ENCODE measurements at places on chromosomes 3 and 15. TPM values are rescaled to one million over a fixed set of nuclear protein-coding genes. Genes with fewer than 3 reads are reported as not detected.

P2RY14 gene
- polyA plus RNA-seq, result 0.47 TPM

AGBL1 gene
- not detected for polyA plus RNA-seq

GP9 gene
- not detected for polyA plus RNA-seq

CFAP44 gene
- 9.7 TPM for polyA plus RNA-seq

GRCh38 chr3:17320266-17320665 is 422.2 kb downstream of the TBC1D5 start:
- DNase-seq, result no peak

GRCh38 chr15:58724466-58724865 is 25.0 kb downstream of the ADAM10 start:
- no peak for DNase-seq

DNA sequence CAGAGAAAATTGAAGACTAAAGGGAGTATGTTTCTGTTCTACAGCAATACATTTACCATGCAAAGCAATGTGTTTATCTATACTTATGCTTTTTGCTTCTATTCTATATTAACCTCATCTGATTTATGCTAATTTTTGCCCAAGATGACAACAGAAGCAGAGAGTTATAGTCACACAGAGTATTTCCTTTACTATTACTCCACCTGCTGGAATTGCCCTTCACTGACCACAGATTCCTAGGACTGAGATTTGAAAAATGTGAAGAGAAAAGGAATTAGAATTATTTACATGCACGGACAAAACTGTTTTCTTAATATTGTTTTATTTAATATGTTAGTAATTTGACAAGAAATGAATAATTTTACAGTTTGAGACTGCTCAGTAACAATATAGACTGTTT is 745.6 kb downstream of the VGLL3 start:
- DNase-seq, result no peak

GRCh38 chr3:116314476-116314875 is 130.8 kb downstream of the LSAMP start:
- DNase-seq, result no peak

DNA sequence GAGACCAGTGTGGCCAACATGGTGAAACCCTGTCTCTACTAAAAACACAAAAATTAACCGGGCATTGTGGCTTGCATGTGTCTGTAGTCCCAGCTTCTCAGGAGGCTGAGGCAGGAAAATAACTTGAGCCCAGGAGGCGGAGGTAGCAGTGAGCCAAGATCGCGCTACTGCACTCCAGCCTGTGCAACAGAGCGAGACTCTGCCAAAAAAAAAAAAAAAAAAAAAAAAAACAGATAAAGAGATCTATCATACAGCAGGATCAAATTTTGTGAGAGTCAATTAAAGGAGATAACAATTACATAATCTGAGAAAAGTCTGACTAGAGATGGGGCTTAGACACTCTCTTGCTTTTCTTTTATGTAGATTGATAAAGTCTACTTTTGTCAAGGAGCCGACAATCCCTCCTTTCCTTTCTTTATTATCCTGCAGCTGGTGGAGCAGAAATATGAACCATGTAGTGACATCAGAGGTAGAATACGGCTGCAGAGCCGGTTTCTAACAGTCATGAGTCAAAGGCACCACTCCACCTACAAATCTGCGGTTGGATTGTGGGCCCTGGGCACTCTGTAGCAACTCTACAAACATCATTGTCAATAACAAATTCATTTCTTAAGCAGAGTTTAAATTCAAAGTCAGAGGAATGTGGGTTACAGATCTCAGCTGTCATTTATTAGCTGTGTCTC is 9.0 kb downstream of the C2CD4A start:
- peak; percentile 39 for DNase-seq

GRCh38 chr3:71441217-71441924 is 142.2 kb downstream of the FOXP1 start:
- no peak for DNase-seq

GRCh38 chr15:74322558-74323180 is 44.8 kb downstream of the CYP11A1 start:
- peak; percentile 63 for DNase-seq

GRCh38 chr15:36323615-36324014 is 255.8 kb upstream of the CDIN1 start:
- no peak for DNase-seq

DNA sequence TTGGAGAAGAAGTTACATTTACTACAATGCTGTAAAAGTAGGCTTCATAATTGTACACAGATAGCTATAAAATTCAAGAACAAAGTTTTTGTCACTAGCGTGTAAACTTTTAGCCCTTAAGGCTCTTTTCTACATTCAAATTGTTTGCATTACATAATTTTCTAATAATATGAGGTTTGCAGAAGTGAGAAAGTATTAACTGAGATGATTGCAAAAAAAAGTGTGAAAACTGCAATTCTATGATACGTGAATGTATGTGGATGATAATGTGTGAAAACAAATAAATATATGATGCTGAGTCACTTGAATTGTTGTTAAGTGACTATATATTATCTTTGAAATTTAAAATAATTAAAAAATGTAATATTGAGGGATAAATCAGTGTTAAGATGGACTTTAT is 557.5 kb downstream of the NAALADL2 start:
- DNase-seq, result no peak

- DNase-seq, result no peak
Measured at GRCh38 chr15:47732248-47732647, 14.9 kb downstream of the SEMA6D start.

DNA sequence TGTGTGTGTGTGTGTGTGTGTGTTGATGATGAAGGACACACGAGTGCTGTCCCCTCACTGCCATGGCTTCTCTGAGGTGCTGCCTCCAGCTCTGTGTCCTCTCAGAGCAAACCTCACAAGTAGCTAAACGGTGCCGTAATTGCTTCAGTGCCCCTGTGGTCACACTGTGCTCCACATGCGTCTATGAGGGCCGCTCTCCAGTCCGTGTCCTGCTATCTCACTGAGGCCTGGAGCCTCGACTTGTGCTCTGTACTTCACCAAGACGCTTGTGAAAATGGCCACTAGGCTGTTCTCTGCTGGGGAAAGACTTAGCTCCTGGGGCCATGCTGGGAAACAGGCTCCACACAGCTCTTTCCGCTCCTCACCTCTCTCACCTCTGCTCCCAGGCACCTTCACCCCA is 65.4 kb upstream of the CGNL1 start:
- no peak for DNase-seq

GRCh38 chr3:101819649-101820206 is 29.6 kb upstream of the NFKBIZ start:
- no peak for DNase-seq

DNA sequence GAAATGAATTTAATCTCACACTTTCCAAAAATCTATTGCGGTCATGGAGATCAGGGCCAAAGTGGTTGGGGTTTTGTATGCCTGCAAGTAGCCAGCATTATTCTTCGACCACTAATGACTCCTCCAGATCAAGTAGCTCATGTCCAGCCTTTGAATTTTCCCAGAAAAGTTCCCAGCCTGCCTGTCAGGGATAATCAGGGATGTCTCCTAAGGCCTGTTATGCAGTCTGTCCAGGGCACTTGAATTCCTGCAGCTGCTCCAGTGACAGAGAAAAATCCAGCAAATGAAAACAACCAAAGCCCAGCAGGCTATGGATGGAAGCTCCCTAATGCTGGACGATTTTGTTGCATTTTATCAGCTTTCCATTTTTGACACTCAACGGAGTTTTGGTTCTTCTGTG is 215.4 kb downstream of the ADAMTSL3 start:
- no peak for DNase-seq

Measured in pancreas (tissue), 10 donors.